ENCODE measurements at places on chromosomes 13 and 19.

DNA sequence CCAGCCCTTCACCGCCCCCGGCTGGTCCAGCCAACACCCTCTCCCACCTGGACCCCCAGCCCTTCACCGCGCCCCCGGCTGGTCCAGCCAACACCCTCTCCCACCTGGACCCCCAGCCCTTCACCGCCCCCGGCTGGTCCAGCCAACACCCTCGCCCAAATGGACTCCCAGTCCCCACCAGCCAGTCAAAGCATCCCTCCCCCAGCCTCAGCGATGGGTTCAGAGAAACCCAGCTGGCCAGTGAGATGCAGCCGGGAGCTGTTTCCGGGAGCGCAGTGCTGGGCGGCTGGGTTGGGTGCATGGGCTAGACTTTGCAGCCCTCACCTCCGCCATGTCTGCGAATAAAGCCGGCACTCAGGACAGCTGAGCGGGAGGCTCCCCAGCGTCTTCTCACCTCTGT lies 6.5 kb upstream of the CDC34 start:
- DNase-seq: no peak

DNA sequence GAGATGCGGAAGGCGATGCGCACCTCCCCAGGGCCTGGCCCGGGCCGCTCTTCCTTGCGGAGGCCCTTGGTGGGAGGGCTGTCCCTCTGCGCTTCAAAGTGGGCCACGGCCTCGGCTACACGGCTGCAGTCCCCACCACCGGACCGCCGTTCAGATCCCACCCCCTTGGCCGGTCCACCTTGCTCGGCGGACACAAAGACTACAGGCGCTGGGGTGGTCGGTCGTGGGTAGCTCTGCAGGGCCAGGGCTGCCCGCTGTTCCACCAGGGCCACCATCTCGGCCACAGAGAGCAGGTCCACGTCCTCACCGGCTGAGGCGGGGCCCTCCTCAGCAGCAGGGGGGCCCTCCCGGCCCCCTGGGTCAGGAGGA lies 18.0 kb downstream of the FBXO46 start:
- DNase-seq: no peak

- no peak for DNase-seq
These were observed 52.0 kb upstream of the TNFRSF19 start for GRCh38 chr13:23518231-23518630.

DNA sequence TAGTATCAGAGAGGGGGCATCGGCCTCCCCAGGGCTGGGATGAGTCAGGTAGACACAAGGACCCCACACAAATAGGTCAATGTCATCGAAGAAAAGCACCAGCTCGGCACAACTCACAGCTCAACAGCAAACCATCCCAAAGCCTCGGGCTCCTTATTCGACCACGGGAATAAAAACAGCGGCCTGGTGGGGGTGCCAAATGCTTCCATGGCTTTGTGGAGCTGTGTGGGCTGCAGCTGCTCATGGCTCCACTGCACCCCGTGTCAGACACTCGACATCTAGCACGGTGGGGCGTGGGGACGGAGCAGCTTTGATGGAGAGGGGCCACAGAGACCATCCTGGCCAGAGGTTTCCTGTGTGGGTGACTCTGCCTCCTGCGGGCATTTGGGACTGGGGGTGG lies 212.5 kb upstream of the SOX1 start:
- no peak for DNase-seq

DNA sequence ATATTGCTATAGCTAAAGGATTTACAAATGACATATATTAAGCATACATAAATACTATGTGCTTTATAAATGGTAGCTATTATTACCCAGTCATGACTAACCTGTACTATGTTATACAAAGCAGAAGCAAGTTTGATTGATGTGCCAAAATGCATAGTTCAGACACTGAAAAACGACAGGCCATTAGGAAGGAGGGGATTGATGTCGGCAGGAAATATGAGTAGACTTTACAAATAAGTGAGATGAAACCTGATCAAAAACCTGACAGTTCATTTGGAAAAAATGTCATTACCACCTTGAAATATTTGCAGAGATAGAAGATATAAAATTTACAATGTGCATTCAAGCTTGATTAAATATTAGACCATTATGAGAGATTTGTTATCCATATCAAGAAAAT lies 38.8 kb upstream of the TPP2 start:
- no peak for DNase-seq

GRCh38 chr13:50760751-50761150 lies 82.7 kb downstream of the DLEU7 start:
- DNase-seq: no peak

DNA sequence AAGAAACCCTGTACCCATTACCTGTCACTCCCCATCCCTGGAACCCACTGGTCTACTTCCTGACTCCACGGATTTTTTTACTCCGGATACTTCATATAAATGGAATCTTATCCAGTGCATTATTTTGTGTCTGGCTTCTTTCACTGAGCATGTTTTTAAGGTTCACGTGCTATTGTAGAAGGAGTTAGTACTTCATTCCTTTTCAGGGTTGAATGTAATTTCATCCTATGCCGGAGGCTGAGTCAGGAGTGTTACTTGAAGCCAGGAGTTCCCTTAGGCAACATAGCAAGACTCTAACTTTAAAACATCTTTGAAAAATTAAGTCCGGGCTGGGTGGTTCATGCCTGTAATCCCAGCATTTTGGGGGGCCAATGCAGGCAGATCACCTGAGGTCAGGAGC lies 17.9 kb upstream of the ELAVL1 start:
- DNase-seq: no peak
